NCI-H510A treated with DMSO at 0.1 percent for 48 hours (cell line): ENCODE measurements at places on chromosomes 12 and 14.
A peak's percentile ranks its signal among the peaks of the same experiment; 100 is the strongest.

DNA sequence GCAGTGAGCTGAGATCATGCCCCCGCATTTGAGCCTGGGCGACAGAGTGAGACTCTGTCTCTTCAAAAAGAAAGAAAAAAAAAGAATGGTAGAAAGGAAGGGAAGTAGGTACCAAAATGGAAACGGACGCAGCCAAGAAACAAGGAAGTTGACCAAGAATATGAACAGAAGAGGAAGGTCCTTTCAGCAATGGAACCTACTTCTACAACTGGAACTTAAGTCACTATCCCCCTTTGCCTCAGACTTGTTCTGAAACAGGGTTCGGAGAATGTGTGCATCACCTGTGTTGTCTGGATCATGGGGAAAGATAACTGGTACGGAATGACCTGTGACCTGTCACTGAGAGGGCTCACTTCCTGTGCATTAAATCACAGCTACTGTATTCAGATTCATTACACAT is 43.9 kb upstream of the RNASE1 start:
- DNase-seq: no peak

DNA sequence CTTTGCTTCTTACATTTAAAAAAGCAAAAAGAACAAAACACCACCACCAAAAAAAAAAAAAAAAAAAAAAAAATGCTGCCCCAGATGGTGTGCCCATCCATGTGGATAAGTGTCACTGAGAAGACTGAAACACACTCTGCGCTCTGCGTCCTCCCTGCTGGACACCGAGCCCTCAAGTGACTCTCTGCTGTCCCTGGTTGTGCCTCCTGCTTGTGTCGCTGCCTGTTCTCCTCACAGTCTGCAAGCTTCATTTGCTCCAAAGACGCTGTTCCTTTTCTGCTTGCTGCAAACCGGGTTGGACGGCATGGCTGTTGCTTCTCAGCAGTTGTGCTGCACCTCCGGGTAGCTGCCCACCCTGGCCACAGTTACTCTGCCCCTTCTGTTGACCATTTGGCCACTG is 276.2 kb upstream of the ATP2B1 start:
- no peak for DNase-seq

DNA sequence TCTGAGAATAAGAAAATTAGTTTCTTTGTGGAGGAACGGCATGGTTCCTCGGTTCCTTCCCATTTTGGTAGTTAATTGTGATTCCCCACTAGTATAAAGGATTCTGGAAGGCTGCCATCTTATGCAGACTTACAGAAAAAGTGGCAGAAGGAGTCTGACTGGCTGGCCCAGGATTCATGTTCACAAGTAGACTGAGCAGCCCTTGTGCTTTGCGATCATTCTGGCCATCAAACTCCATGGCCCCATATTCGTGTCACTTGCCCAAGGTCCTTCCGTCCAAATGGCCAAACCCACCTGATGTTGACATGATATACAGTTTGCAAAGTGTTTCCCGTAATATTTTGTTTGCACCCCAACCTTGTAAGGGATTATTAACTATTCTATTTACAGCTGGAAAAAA is 297.2 kb upstream of the AMIGO2 start:
- DNase-seq: no peak

DNA sequence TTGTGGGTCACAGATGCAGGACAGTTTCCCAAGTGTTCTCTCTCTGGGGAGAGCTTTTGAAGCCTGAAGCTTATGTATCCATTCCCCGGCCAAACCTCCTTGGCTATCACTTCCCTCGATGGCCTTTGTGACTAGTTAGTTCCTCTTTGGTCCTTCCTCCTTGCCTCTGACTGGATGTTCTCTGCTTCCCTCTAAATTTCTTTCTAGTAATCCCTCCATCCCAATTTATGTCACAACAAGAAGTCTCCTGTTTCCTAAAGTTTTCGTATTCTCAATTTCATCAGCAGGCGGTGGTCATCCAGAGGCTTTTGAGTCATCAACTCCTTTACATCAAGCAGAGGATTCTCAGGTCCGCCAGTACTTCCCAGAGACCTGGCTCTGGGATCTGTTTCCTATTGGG is 27.5 kb downstream of the A2ML1 start:
- DNase-seq: no peak

GRCh38 chr12:13196130-13196921 is at the start of gene EMP1:
Gene EMP1, plus strand, starts transcription at chr12:13196726. Its CDS starts 14,785 bp downstream, at chr12:13211511.
- no peak for DNase-seq

GRCh38 chr12:76006028-76006925 is 25.3 kb downstream of the PHLDA1 start:
- DNase-seq: peak; percentile 37

DNA sequence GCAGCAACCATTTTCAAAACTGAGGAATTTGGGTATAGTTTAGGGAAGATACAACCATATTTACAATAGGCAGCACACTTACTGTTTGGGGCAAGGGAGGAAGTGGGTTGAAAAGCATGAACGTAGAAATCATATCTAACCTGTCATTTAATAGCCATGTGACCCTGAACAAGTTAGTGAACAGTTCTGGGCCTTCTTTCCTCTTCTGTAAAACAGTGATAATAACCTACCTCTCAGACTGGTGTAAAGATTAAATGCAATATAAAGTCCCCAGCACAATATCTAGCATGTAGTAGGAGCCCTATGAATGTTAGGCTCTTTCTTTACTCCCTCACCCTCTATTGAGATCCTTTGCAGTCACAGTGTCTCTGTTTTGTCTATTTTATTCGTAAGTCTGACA is 33.5 kb downstream of the A2ML1 start:
- no peak for DNase-seq

DNA sequence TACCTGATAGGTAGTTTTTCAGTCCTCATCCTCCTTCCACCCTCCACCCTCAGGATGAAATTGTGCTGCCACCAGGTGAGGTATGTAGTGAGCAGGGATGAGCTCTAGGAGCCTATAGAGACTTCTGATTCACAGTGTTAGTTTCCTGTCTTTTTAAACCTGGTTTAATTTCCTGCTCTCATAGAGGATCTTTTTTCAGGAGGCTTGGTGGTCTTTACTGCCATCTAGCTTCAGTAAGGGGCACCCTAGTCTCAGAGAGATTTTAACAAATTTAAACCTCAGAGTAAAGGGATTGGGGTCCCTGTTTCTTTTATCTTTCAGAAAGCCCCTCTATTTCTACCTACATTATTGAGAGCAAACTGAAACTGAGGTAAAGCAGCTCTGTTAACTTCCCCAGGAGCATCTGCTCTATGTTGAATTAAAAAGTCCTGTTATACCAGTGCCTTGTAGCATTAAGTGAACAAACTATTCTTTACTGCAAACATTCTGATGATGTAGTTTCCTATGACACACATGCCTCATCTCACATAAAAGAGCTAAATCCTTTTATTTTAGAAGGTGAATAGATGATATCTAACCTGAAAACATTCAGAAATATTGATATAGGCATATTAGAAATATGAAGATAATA is 172.2 kb upstream of the DDHD1 start:
- DNase-seq: no peak

GRCh38 chr12:49233842-49234526 is 30.9 kb upstream of the TUBA1C start:
- DNase-seq: peak; percentile 85

- DNase-seq: no peak
Observed at GRCh38 chr12:44294649-44295048, 458.8 kb downstream of the TMEM117 start.

GRCh38 chr14:81263777-81264410 is 43.1 kb upstream of the GTF2A1 start:
- no peak for DNase-seq

GRCh38 chr14:54709444-54709843 is 142.5 kb downstream of the SAMD4A start:
- no peak for DNase-seq

GRCh38 chr12:20477255-20477654 is 108.9 kb downstream of the PDE3A start:
- DNase-seq: no peak

DNA sequence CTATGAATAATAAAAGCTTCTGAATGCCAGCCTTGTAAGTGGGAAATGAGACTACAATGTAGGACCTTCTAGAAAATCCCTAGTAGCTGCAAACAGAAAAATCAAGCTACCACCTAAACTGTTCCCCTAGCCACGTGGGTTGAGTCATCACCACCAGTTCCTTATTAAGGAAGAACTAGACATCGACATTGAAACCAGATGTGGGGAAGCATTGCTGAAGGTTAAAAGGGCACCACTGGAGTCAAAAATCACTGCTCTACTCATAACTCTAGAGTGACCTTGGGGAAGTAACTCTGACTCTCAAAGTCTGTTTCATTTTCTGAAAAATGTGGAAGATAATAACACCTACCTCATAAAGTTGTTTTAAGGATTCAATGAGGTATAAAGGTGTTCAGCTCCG is 9.4 kb upstream of the CNIH1 start:
- DNase-seq: no peak

GRCh38 chr12:107917912-107918800 is 143.7 kb downstream of the ASCL4 start:
- peak; percentile 48 for DNase-seq

DNA sequence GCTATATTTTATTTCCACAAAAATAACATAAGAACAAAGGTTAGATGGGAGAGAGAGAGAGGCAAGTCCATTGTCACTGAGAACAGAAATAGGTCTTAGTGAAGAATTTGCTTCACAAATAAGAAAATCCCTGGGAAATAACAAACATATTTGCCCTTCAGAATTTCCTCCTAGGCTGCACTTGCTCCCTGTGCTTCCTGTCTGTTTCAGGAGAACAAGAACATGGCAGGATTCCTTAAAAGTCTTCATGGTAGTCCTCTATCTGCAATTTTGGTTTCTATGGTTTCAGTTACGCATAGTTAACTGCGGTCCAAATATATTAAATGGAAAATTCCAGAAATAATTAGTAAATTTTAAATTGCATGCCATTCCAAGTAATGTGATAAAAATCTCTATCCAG is 34.1 kb downstream of the SENP1 start:
- no peak for DNase-seq

GRCh38 chr14:82394916-82395315 is 861.3 kb upstream of the SEL1L start:
- no peak for DNase-seq

DNA sequence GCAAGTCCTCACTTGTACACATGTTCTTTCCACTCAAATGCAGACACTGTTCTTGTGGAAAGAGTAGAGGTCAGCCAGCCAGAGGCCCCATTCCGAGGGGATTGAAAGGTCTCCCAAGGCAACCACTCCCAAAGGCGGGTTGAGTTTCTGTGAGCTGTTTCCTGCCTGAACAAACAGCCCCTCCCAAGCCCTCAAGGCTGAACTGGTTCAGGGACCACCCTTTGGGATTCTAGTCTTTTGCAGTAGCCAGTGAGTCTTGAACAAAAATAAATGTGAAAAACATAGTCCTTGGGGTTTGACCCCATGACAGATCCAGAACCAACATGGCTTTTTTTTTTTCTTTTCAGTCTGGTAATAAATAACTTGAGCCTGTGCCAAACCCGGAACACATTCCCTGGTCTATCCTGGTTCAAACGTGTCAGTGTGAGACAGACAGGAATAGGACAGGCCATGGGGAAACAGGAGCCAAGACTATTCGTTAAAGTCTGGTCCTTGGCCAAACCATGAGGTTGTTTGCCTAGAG is 17.6 kb upstream of the STK38L start:
- no peak for DNase-seq

GRCh38 chr14:24213866-24214662 is 776 bp upstream of the CHMP4A start:
- no peak for DNase-seq

DNA sequence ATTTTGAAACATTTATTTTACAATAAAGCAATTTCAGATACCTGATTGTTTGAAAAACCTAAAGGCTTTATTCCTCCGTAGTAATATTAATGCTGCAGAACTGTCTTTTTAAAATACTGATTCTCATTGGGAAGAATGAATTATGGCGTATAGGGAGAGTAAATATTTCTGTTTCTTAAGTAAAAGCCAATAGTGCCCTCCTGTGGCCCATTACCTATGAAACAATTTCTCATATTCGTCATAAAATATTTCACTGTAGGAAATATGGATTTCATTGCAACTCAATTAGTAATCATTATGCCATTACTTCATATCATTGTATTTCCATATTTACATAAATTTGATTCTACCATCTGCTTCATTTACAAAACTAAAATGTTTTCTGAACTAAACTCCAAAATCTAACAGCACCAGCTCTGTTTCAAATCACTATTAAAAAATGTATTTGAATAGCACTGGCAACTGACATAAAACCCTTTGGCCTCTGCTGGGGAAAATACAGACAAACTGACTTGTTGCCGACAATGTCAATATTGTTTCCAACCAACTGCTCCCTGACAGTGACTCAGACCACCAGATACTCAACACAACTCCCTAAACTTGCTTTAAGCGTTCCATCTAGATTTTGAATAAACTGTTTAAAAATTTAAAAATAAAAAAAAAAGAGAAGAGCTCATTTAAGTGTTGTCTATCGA is 290.3 kb downstream of the NAV3 start:
- DNase-seq: peak; percentile 55

DNA sequence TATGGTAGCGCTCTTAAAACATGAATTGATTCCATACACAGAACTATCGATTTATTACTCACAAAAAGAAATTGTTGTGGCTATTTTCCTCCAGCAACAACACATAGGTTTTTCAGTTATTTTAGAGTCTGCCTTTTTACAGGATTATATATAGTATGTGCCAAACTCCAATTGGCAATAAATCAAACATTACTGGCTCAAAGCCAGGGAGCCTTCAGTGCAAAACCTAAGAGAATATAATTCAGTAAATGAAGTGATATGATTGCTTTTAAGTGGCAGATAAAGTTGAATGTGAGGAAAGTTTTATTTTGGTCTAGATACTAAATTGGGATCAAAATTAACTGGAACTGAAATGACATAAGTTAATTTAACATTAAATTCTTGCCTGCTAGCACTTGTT is 234.8 kb downstream of the PIK3C2G start:
- no peak for DNase-seq

DNA sequence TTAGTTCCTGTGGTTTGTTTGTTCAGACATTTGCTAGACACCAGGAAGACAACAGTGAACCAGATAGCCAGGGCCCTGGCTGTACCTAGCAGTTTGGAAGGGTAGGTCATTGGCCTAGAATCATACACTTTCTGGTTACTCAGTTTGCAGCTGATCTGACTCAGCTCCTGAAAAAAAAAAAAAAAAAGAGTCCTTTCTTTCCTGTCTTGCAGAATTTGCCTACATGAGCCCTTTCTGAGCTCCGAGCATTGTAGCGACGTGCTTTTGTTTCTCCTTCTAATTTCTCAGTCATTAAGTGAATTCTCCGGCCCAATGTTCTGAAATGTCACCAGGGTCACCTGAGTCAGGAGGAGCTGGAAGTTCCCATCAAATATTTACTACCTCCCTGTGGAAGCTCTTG is 2.4 kb downstream of the CABP1 start:
- no peak for DNase-seq

DNA sequence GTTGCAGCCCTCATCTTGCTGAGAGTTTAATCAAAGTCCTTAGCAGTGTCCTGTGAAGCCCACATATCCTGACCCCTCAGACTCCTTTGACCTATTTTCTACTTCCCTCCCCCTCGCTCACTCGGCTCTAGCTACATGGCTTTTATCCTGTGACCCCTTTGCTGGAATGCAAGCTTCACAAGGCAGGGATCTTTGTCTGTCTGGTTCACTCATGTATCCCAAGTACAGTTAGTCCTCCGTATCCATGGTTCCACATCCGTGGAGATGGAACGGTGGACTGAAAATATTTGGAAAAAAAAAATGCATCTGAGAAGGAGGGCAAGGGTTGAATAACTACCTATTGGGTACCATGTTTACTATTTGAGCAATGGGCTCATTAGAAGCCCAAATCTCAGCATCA is 173.8 kb downstream of the BCAT1 start:
- no peak for DNase-seq
